ENCODE measurements at places on chromosomes 12 and 14.

DNA sequence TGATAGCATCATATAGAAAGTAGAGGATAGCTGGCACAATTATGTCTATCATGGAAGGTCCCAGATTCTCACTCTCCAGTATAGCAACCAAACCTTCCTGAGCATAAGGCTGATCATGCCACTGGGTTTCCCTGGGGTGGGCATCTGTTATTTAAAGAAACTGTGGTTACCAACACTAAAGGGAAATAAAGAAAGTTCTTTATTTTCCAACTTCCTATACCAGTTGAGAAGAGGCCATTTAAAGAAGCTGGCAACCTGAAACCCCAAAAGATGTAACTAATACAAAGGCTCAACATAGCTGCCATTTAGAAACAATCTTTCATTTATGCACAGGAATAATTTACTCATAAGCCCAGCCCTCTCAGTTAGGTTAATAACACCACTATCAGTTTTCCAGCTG lies 3.1 kb downstream of the BCAT1 start:
- no peak for DNase-seq

DNA sequence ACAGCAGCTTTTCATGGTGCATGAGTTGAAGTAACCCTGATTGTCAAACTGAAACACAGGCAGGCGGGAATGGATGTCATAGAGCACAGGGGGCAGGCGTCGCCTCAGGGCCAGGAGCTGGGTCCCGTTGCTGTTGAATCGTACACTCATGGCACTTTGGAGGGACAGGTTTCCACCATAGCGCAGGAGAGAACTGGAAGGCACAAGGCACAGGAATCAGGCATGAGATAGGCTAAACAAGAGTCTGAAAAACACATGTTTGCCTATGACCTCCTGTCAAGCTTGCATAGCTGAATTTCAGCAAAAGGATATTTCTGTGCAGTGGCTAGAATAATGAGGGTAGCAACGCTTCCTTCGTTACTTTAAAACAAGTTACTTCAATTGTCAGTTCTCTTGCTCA lies 61.2 kb downstream of the DCAF5 start:
- no peak for DNase-seq

GRCh38 chr12:52082026-52082668 lies 2.6 kb downstream of the SMIM41 start:
- DNase-seq = no peak

GRCh38 chr12:108047071-108047550 lies 82.0 kb upstream of the WSCD2 start:
- DNase-seq = no peak

GRCh38 chr12:95446506-95446900 lies 27.4 kb upstream of the METAP2 start:
- no peak for DNase-seq

GRCh38 chr12:90091809-90092208 lies 383.2 kb upstream of the ATP2B1 start:
- DNase-seq = no peak

DNA sequence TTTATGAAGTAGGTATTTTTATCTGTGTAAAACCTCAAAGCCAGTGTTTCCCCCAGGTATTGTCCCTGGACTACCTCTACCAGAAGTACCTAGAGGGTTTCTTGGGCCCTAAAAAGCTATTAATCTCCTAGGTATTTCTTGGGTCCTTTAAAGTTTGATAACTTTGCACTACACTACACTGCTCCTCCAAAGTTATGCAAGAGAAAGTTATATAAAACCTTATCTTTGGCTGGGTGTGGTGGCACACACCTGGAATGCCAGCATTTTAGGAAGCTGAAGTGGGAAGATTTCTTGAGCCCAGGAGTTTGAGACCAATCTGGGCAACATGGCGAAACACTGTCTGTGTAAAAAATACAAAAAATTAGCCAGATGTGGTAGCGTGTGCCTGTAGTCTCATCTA lies 34.9 kb downstream of the PTPN21 start:
- no peak for DNase-seq

DNA sequence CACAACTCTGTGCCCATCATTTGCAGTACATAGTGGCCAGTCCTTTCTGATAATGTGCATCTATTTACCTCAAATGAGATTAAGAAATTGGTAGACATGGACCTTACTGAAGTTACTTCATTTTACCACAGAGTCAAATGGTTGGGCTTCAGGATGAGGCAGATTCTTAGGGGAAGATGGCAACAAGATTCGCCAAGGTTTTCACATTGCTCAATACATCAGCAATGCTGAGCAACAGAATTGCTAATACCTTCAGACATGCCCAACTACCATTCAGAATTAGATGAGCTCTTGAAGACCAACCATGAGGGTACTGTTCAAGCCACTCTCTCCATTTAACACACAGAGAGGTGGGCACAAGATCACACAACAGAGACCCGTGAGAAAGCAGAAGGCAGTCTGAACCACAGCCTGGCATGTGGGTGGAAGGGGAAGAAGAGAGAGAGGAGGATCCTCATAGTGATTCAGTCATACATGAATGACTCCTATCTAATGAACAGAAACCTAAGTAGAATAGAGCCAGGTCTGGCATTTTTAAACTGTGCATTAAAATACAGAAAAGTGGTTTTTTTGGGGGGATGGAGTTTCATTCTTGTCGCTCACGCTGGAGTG lies 28.5 kb downstream of the CPM start:
- DNase-seq = no peak

GRCh38 chr12:94157181-94157580 lies 8.8 kb downstream of the PLXNC1 start:
- DNase-seq = no peak

DNA sequence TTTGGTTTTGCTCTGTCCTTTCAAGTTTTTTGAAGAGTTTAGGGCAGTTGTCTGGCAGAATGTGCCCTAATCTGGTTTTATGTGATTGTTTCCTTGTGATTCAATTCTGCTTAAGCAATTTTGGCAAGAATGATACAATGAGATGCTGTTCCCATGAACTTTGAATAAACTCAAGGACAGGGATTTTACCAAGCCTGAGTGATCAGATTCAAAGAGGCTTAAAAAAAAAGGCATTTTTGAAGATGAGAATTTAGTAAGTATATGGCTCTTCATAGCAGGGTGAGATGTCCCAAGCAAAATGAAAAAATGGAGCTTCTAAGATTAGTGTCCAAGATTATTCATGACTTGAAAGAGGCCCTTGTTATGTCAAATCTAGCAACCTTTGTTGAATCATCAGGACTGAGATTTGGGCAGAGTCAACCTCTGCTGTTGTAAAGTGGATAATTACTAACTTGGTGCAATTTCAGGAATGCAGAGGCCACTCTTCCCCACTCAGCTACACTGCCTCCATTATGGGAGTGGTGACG lies 180.6 kb upstream of the NUDT4 start:
- DNase-seq = no peak

- no peak for DNase-seq
Observed at GRCh38 chr12:22360774-22361173, 26.3 kb upstream of the ST8SIA1 start.

GRCh38 chr12:120538281-120539156 lies 4.4 kb downstream of the RNF10 start:
- DNase-seq = no peak

- no peak for DNase-seq
Observed at GRCh38 chr12:69106482-69107118, 132.8 kb upstream of the CPSF6 start.

GRCh38 chr12:71578694-71579258 lies 84.9 kb downstream of the ZFC3H1 start:
- no peak for DNase-seq

GRCh38 chr12:63164911-63165310 lies 13.9 kb upstream of the AVPR1A start:
- DNase-seq = no peak

DNA sequence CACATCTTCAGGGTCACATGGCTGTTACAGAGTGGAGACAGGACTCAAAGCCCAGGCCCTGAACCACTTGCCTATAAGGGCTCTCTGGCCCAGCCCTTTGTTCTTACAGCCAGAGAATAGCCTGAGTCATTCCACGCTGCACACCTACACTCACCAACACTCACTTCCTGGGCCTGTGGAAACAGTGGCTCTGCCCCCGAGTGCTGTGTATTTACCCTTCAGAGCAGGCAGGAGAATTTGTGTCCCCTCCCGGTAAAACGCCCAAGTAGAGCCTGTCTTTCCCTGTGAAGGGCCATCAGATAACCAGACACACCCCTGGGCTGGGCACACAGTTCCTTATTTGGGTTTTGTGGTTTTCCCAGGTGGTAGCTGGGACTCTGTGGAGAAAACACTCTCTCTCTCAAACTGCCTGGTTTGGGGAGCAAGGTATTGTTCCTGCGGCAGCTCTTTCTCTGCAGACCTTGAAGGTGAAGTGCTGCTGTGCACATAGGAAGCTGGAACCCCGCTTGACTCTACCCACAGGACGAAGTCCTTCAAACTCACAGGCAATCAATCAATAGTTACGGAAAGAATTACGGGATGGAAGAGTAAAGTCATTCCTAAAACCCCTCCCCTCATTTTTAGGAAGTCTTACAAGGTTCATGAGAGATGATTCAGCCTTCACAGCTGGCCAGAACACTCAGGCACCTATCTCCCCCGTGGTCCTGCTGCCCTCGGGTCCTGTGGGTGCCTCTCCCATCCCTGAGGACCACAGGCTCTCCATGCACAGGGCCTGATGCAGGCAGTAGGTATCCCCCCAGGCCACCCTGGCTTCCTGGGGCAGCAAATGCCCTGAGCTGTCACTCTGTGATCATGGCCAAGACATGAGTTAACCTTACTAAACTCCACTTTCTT lies 20.3 kb downstream of the FIGNL2 start:
- no peak for DNase-seq

DNA sequence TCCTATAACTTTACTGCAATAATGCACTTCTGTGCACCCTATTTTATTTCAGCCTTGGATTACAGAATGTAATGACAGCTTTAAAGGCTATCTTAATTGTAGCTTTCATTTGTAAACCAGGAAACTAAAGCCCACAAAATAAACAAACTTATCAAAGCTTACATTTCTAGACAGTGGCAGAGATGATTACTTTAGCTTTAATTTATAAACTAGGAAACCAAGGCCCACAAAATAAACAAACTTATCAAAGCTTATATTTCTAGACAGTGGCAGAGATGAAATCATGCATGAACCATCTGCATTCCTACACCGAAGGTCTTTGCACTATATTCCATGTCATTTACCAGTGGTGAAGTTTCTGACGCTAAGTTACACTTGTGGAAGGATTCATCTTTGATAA lies 74.4 kb downstream of the PRKD1 start:
- DNase-seq = no peak

- peak; percentile 28 for DNase-seq
Observed at GRCh38 chr14:69643430-69644200, 32.2 kb downstream of the SUSD6 start.

- DNase-seq = no peak
Observed at GRCh38 chr12:125329239-125330102, 264.2 kb downstream of the AACS start.

DNA sequence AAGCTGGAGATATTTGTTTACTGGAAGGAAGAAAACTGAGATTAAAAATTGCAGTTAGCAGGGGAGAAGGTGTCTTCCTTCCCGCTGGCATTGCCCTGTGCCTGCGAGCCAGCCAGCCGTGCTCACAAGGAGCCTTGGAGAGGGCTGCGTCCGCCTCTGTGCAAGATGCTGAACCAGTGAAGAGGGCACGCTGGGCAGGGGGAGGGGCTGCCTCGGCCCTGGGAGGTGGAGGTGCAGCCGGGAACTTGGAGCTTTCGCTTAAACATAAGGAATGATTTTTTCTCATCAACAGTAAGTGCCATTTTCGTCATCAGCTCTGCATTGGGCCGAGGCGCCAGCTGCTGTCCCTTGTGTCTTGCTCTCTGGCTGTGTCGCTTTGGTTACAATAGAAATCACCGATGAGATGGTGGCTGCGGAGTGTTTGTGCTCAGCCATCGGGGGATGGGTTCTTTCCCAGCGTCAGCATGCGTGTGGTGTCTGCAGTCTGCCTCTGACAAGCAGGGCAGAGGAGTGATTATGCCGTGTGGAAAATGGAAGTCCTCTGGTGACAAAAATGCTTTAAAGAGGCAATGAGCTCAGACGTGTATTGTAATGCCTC lies 97.3 kb downstream of the ESR2 start:
- no peak for DNase-seq

DNA sequence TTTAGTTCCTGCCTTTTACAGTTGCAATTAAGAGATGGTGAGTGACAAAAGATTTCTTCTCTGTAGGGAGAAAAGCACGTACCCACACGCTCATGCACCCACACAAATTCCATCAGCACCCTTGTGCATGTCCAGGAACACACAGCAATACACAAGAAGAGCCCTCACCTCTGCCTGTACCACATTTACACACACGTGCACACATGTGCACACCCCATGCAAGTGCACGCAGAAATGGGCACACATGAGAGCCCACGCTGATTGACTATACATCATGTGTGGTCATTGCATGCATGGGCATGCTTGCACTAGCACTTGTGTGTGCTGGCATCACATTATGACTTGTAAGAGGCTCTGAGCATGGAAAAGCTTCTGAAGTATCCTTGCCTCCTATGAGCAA lies 70.5 kb downstream of the SERPINA3 start:
- DNase-seq = no peak

DNA sequence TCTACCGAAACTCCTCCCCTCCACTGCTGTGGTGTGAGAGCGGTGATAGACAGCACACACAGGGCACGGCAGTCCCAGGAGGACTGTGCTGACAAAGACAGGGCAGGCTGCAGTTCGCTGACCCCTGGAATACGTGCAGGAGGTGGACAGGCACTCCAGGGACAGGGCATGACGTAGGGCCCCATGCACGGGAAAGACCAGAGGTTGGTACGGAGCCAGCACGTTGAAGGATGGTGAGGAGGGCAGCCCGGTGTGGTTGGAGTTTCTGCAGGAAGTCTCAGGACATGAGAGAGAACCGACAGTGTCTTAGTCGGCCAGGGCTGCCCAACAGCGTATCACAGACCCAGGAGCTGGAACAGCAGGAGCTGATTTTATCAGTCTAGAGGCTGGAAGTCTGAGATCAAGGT lies 254.2 kb upstream of the FKBP4 start:
- no peak for DNase-seq

DNA sequence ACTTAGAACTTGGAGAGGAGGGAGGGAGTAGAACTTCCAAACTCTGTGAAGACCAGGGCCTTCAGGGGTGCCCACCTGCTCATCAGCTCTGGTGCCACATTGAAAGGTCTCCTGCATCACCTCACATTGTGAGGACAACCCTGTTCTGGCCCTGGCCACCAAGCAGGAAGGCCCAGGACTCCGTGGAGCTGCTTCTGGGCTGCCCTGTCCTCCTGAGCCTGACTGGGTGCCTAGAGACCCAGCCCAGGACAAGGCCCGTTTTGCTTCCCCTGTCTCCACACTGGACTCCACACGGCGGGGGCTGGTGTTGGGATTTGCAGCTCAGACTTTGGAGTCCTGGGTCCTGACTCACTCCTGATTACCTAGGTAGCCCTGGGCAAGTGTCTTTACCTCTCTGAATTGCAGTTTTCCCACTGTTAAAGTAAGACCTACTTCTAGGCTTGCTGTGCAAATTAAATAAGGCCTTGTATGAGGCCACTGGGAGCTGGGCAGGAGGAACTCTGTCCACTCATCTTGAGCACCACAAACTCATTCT lies 12.5 kb upstream of the KRT82 start:
- no peak for DNase-seq
